ENCODE measurements at places on chromosomes 3 and 15. TPM values are rescaled to one million over a fixed set of nuclear protein-coding genes. Genes with fewer than 3 reads are reported as not detected.
A peak's percentile ranks its signal among the peaks of the same experiment; 100 is the strongest.

DNA sequence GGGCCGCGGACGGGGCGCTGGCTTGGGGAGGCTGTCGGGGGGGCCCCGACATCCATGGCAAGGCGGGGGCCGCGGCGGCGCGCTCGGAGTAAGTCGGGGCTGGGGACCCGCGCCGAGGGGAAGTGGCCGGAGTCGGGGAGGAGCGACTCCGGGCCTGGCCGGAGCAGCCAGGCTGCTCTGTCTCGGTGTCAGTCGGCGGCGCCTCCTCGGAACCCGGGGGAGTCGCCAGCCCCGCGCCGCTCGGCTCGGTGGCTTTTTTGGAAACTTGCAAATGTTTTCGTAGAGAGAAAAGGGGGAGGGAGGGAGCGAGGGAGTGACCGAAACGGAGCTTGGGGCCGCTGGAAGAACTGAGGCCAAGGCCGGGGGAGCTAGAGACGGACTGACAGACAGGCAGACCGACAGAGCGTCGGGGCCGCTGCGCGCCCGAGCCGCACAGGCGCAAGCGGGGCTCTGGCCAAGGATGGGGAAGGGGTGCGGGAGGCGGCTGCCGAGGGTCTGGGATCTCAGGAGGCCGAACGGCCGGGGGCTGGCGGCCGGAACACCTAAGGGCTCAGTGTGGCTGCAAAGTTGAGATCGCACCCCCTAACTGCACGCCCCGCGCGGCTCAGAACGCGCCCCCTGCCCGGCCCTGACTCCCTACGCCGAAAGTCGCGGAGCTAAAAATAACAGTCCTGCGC is 5.0 kb downstream of the PTH1R start:
- no peak for DNase-seq

DNA sequence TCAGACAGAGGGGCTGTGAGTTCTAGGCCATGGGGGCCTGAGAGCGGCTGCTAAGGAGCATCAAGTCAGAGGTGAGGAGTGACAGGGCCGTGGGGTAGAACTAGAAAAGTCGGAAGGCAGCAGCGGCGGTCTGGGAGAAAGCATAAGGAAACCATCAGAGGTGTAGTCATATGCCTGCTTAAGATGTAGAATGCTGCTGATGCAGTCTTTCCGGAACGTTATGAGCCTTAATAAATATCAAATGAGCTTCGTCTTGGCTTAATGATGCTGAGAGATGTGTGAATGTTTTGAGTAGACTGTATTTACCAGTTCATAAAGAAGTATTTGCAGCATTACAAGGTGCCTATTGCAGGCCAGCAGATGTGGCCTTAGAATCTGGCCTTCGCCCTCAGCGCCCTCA is 15.2 kb downstream of the ATG7 start:
- DNase-seq, result no peak

DNA sequence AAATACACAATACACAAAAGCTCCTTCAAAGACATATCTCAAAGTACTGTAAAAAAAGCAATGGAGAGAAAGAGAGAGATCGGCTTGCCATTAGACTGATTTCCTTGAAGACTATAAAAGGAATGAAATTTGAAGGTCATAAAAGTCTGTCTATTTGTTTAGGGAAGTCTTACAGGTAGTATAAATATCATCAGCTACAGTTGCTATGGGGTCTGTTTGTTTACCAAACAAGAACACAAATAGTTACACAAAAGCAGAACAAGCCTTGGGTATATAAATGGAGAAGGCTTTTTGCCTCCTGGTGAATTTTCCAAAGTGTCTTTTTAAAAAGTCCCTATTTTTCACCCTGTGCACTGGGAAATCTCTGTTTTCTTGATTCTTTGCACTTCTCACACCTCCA is 552.3 kb downstream of the FOXP1 start:
- DNase-seq, result no peak

DNA sequence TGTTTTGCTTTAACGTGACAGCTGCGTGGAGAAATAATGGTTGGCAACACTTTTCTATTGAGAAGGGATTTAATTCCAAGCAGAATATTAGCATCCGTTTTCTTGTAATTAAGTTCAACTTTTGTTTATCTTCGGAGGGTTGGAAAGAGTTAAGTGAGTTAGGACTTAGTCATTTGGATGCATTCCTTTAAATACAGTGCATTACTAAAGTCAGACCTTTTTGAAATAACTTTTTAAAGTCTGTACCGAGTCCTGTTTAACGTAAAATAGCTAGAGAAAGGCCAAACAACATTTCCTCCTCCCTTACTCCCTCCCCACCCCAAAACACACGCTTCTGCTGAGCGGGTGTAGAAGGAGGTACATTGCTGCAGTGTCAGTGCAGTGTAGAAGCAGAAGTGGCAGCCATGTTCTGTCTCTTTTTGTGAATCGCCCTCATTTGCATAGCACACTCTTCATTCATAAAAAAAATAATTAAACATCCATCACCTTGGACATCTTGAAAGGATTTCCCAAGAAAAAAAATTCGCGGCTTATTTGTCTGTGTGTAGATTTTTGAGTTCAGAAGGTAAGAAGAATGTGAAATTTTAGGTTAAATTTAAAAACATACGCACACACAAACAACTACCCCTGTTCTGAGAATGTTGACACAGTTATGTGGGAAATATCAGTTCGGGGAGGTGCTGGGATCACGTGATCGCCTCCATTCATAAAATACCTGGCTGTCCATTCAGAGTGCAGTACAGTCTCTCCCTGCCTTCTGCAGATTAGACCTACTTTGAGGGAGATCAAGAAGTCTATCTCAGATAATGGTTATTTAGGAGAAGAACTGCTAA is 1.6 kb downstream of the SPRED1 start:
- peak; percentile 57 for DNase-seq

DNA sequence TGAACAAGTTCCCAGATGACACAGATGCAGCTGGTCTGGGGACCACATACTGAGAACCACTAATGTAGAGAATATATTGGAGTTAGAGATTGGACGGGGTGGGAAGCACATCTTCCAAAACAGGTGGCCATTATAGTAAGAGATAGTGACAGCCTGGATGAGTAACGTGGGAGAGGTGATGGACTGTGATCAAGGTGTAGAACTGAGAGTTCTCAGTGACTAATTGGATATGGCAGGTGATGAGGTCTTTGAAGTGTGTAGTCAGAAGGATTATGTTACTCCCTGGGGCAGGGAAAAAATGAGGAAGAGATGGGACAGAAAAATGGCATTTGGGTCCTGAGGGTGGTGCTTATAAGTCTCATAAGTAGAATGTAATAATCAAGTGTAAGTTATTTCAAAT is 66.6 kb downstream of the KCNMB2 start:
- DNase-seq, result no peak

DNA sequence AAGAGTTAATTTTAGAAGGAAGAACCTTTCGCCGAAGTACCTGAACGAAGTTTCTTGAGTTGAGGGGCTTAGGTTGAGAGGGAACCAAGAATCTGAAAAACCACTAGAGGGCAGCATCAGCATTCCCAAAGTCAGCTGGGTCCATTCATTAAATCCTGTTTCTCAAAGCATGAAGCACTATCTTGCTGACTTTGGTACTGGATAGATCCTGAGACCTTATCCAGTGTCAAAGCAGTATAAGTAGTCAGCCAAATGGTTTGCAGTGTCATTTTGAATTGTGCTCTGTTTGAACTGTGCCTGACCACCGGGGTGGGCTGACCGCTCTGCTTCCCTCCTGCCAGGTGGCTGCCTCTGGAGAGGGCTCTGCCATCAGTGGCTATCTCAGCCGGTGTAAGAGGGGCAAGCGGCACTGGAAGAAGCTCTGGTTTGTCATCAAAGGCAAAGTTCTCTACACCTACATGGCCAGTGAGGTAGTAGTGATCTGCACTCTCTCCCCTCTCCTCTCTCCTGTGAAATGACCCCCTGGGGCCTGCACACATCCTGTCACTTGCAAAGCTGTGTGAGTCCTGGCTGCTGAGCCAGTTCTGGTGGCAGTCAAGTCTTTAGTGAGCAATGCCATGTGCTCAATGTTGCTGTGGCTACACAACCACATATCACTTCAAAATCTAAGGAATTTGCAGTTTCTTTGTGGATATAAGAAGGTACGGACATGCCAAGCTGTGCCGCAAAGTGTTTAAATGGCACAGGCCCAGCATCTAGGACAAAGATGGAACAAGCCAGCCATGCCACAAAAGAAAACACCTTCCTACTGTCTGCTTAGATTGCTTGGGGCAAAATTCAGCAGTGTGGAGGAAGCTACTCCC is 21.4 kb upstream of the NR2C2 start:
- peak; percentile 58 for DNase-seq

GRCh38 chr3:171374661-171375285 is 85.4 kb downstream of the TNIK start:
- peak; percentile 78 for DNase-seq

GRCh38 chr15:65223996-65224395 is 12.7 kb upstream of the CILP start:
- no peak for DNase-seq

DNA sequence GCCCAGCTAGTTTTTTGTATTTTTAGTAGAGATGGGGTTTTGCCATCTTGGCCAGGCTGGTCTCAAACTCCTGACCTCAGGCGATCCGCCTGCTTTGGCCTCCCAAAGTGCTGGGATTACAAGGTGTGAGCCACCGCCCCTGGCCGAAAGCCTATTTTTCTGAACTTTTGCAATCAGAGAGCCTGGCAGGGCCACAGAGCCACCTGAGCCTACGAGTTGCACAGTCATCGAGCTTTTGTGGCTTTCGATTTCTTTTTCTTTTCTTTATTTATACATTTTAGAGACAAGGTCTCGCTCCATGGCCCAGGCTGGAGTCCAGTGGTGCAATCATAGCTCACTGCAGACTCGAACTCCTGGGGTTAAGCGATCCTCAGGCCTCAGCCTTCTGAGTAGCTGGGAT is 140.4 kb downstream of the NSMCE3 start:
- no peak for DNase-seq

Gene GP9
- total RNA-seq, result not detected

Gene SCN11A
- not detected for total RNA-seq

Gene CDHR4
- 0.19 TPM for total RNA-seq

Gene XYLB
- total RNA-seq, result 5.8 TPM

Gene GRK7
- total RNA-seq, result not detected

Gene RIOX2
- total RNA-seq, result 35.6 TPM
